A673 (cell line): ENCODE measurements at places on chromosomes 16 and 17.

GRCh38 chr17:11170881-11171280 is 70.1 kb upstream of the SHISA6 start:
- no peak for DNase-seq
- no peaks in the 10 kb centered on the region for H3K36me3 ChIP-seq
- H3K27me3 ChIP-seq: no peaks in the 10 kb centered on the region
- H3K4me3 ChIP-seq: no peak overlapping the region
- H3K27ac ChIP-seq: no peak overlapping the region

GRCh38 chr17:70159980-70160379 is 9.4 kb upstream of the KCNJ2 start:
- H3K27me3 ChIP-seq: peaks cover 48% of the 10 kb centered on the region
- no peak overlapping the region for H3K4me3 ChIP-seq
- H3K27ac ChIP-seq: no peak overlapping the region
- H3K36me3 ChIP-seq: no peaks in the 10 kb centered on the region
- H3K4me1 ChIP-seq: no peaks in the 10 kb centered on the region

DNA sequence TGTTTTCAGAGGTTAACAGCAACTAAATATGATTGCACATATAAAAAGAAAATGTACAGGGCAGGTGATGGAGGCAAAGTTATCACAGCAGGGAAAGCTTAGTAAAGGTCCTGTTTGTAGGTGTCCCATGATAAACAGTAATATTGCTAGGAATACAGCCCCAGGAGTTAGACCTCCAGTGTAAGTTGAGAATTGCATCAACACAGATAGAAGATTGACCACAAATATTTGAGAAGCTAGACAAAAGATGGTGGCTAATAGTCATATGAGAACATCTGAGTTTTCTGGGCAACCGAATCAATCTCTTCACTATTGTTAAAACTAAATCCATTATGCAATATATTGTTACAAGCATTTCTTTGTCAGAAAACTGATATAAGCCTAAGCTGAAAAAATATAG is 152.6 kb downstream of the CDH11 start:
- DNase-seq: no peak
- H3K4me1 ChIP-seq: peaks cover 49% of the 10 kb centered on the region
- H3K36me3 ChIP-seq: peaks cover 77% of the 10 kb centered on the region
- no peak overlapping the region for H3K27ac ChIP-seq
- no peak overlapping the region for H3K4me3 ChIP-seq
- H3K27me3 ChIP-seq: no peaks in the 10 kb centered on the region

- no peak overlapping the region for H3K27ac ChIP-seq
- H3K27me3 ChIP-seq: no peaks in the 10 kb centered on the region
- no peaks in the 10 kb centered on the region for H3K36me3 ChIP-seq
Measured at GRCh38 chr17:74387365-74388218, 20.3 kb downstream of the GPR142 start.

- H3K27ac ChIP-seq: no peak overlapping the region
- H3K36me3 ChIP-seq: no peaks in the 10 kb centered on the region
- H3K27me3 ChIP-seq: no peaks in the 10 kb centered on the region
- H3K4me3 ChIP-seq: no peak overlapping the region
Measured at GRCh38 chr17:10217916-10218315, 19.5 kb upstream of the GAS7 start.

GRCh38 chr17:44004761-44005526 is 522 bp downstream of the NAGS start:
- no peak overlapping the region for H3K4me3 ChIP-seq
- no peak for DNase-seq
- peaks cover 9% of the 10 kb centered on the region for H3K27me3 ChIP-seq
